A549 (cell line): ENCODE measurements at places on chromosomes 1 and 21. TPM values are rescaled to one million over a fixed set of nuclear protein-coding genes. Genes with fewer than 3 reads are reported as not detected.

MMEL1 gene
- polyA plus RNA-seq = not detected in 3 replicates

SLAMF8 gene
- 0.07 TPM in 1 of 3 replicates, not detected in the others for polyA plus RNA-seq

SLAMF1 gene
- not detected in 3 replicates for polyA plus RNA-seq

RCAN1 gene
- polyA plus RNA-seq = 11.8 to 12.8 TPM (median 11.9 TPM) in 3 replicates

ZMYND12 gene
- polyA plus RNA-seq = 0.37 to 0.57 TPM (median 0.47 TPM) in 3 replicates

GJA5 gene
- not detected in 3 replicates for polyA plus RNA-seq

KCNE1 gene
- 0.04 to 0.05 TPM in 2 of 3 replicates, not detected in the other for polyA plus RNA-seq
